ENCODE measurements at places on chromosomes 5 and 9.

- no peak for DNase-seq
Measured at GRCh38 chr9:121930956-121931355, 162.2 kb downstream of the TTLL11 start.

DNA sequence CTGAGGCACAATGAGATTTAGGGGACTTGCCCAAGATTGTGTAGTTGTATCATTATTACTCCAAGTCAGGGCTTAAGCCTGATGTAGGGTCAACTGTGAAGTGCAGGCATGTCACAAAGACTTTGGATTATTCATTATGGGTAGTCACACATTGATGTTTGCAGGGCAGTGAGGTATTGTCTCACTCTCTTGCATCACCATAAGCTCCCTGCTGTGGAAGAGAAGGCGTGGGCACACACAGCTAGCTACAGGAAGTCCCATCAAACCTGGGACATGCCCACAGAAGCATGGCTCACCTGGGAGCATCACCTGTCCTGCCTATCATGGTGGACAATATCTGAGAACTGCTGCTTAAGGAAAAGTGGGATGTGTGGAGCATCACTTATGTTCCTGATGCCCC is 42.1 kb downstream of the TMOD1 start:
- DNase-seq, result no peak

- DNase-seq, result peak; percentile 31
Measured at GRCh38 chr5:120942596-120943350, 478.7 kb downstream of the PRR16 start.

GRCh38 chr9:125428902-125429467 is 167.4 kb downstream of the GAPVD1 start:
- no peak for DNase-seq

DNA sequence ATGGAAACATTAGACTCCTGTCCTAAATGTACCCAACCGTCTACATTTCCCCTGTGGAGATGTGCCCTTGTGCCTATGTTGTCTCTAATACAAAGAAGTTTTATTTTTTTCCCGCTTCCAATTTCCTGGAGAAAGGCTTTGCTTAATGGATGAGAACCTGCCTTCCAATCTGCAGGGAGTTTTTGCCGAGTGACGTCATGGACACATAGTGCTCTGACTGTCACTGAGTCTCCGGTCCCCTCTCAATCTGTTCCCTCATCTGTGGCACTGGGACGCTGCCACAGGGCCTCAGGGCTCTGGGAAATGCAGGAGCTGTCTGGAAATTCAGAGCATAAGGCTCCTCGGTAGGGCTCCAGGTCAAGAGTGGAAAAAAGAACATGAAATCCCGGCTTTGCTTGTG is 144.8 kb downstream of the PDZD2 start:
- no peak for DNase-seq

- DNase-seq, result no peak
Measured at GRCh38 chr5:73668486-73669111, 42.6 kb downstream of the ARHGEF28 start.

DNA sequence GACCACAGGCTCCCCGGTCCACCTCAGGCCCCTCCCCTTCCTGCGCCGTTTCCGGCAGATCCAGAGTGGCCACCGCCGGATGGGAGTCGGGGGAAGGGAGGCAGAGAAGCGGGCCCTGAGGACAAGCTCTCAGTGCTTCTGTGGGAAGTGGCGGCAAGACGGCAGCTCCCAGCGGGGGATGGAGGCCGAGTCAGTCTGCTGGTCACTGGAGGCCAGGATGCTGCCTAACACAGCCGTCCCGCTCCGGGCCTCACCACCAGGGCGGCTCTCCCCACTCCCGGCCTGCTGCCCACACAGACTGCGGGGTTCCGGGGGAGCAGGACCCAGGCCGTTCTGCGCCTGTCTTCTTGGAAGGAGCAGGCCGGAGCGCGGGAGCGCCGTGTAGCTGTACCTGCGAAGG is 31.4 kb downstream of the FXN start:
- no peak for DNase-seq

- DNase-seq, result no peak
Measured at GRCh38 chr5:107290780-107291398, 379.8 kb downstream of the EFNA5 start.

DNA sequence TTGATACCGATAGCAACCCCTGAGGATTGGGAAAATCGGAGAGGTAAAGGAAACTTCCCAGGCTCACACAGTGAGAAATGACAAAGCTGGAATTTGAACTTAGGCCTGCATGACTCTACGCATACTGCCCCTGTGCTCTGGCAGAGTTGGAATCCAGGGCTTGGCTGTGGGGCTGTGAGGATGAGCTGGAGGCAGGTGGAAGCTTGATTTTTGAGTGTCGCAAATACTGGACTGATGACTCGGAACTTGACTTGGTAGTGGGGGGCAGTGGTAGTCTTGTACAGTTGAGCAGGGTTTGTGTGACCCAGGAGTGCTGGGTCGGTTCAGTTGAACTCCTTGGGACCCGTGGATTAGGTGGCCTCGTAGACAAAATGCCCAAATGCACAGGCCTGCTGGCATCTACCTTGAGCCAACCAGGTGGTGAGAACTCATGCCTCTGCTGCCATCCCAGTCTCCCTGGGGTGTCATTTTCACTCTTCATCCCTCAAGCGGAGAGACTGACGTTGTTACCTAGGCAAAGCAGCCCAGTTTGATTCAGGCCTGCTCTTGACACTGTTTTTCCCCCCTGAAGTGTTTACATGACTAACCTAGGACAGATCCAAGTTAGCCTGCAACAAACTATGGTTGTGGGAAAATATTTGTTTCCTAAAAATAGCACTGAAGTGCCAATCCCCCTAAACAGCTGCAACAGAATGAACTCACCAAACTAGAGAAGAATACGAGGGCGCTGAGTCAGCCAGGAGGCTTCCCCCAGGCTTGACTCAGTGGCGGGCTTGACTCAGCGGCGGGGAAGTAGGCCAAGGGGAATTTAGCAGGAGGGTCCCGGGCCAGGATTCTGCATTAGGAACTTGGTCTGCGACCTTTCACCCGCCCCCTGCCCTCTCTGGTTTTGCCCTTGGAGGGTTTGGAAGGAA is 45.7 kb upstream of the ORM1 start:
- peak; percentile 90 for DNase-seq

DNA sequence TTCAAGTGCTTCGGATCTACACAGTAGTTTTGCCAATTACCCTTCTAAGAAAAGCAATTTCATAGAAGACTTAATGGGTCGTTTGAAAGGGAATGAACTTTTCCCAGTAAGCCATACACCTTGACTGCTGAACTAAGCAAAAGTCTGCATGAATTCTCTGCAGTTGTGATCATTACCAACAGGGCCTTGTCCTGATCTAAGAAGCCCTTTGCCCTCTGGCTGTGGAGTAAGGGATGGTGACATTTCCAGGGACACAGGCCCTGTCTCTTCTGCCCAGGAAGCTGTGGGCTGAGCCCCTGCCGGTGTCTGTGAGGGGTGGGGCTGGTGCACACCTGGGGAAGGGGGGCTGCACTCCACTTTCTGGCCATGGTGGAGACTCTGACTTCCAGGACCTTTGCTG is 30.5 kb downstream of the ZDHHC11 start:
- DNase-seq, result no peak

- DNase-seq, result no peak
Measured at GRCh38 chr5:167902298-167902697, 389.1 kb upstream of the WWC1 start.

DNA sequence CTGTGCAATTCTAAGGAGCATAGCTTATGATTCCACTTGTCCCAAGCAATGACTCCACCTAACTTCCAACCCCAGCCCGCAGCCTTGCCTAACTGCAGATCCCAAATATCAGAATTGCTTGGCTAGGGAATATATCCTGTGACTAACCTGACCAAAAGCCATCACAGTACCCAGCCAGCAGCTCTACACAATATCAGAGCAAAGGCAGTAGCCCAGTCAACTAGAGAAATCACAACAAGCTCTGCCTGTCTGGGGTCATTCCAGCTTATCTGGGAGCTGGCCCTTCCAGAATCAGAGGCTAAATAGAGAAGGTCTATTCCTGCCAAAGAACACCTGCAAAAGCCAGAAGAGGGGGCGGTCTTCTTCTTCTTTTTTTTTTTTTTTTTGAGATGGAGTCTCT is 9.3 kb upstream of the KIAA1958 start:
- DNase-seq, result no peak

DNA sequence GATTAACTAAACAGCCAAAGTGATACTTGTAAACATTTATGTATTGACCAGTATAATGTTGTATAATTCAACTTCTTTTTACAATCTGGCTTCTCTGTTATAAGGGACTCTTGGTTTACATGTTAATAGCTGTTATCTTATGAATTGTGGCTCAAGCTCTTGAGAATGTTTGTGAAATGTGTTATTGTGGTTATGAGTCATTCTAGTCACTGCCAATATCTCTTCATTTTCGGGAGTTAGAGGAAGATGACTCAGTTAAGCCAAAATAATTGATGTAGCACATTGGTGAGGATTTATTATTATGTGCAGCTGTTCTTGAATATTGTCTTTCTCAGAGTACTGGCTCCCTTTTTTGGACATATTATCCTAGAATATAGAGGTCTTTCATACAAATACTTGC is 655.2 kb upstream of the RIOK2 start:
- peak; percentile 97 for DNase-seq

DNA sequence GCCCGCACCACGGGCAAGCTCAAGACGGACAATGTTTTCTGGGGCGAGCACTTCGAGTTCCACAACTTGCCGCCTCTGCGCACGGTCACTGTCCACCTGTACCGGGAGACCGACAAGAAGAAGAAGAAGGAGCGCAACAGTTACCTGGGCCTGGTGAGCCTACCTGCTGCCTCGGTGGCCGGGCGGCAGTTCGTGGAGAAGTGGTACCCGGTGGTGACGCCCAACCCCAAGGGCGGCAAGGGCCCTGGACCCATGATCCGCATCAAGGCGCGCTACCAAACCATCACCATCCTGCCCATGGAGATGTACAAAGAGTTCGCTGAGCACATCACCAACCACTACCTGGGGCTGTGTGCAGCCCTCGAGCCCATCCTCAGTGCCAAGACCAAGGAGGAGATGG is 108.6 kb downstream of the DAB2IP start:
- DNase-seq, result no peak

GRCh38 chr5:78243091-78243490 is 51.4 kb downstream of the AP3B1 start:
- no peak for DNase-seq

DNA sequence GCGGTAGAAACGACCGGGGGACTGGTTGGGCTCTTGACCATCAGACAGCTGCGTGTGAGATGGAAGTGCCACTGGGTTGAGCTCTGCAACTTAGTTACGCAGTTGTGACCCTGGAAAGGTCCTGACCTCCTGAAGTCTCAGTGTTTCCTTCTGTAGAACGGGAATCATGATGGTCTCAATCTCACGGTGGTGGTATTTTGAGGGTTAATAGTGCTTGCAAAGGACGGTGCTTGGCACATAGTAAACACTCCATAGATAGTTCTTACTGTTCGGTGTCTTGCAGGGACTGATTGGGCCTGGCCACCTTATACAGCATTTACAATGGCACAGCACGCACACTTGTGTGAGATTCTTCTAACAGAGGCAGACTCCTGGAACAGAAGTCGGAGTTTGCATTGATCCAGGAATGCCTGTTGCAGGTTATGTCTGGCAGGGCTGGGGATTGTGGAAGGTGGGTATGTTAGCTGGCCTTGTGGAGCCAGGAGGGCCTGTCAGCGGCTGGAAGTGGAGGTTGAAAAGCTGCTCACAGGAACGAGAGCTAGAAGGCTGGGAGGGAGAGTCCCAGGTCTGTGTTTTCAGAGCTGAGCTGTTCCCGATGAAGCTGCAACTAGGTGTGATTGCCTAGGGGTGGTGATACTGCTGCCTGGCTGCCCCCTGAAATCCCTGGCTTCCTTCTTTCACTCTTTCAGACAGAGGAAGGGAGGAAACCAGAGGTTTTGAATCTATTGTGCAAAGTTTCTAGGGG is 962 bp upstream of the TXN start:
- DNase-seq, result no peak

GRCh38 chr5:134450374-134450773 is 38.7 kb upstream of the CDKN2AIPNL start:
- DNase-seq, result no peak

DNA sequence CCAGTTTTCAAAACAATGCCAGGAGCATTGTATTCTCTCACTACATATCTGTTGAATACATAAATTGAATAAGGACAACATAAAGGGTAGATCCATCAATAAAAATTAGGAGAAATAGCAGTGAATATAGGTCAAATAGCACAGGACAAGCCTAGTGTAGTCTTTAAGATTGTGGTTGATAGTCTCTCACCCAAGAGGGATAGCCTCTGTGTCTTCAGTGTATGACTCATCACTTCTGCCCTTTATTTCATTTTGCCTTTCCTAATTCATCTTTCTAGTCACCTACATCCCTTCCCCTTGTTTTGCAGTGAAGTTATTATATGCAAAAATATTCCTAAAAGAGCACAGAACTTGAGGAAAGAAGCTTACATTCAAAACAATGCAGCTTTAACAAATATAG is 335.0 kb upstream of the TUSC1 start:
- no peak for DNase-seq

DNA sequence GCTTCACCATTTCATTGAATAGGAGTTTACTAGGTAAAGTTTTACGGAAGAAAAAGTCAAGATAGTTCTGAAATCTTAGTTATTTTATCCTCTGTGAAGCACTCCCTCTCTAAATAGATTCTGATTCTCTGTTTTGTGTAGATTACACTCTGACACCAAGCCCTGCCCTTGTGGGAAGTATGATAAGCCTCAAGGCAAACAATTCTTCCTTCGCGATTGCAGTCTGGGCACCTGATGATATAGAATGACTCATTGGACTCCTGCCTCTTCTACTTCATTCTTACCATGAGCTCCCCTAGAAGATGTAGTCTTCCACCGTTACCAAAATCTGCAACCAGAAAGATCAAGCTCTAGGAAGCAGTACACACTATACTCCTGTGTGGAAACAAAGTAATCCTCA is 626.9 kb upstream of the PTGER4 start:
- peak; percentile 53 for DNase-seq

GRCh38 chr5:60485361-60485760 is 214.6 kb downstream of the DEPDC1B start:
- no peak for DNase-seq

GRCh38 chr9:86819552-86819951 is 127.8 kb downstream of the GAS1 start:
- DNase-seq, result no peak

- no peak for DNase-seq
Measured at GRCh38 chr5:143101121-143101520, 302.4 kb downstream of the NR3C1 start.

- no peak for DNase-seq
Measured at GRCh38 chr9:108837530-108837929, 18.3 kb downstream of the ACTL7B start.

Measured in fibroblast of the aortic adventitia (primary cell).